Omental fat pad (tissue), 4 donors: ENCODE measurements at places on chromosomes 16 and 17.

DNA sequence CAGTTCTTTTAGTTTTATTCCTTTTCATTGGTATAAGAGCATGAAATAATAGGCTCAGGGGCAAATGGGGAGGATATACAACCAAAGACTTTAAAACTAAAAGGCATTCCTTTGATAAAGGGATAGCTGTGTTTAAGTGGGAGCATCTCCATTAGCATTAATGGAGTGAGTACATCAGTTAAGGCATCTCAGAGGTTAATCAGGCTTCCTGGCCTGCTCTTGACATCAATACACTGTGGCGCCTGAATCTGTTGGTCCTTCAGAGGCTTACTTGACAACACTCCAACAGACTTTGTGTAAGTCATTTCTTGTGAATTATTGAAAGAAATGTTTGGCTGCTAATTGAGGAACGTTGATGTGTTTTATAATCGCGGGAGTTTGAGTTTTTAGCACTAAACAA, 230.7 kb downstream of the BCAS3 start:
- no peak for DNase-seq

GRCh38 chr17:50722746-50723145, 3.3 kb downstream of the LUC7L3 start:
- DNase-seq, result no peak

DNA sequence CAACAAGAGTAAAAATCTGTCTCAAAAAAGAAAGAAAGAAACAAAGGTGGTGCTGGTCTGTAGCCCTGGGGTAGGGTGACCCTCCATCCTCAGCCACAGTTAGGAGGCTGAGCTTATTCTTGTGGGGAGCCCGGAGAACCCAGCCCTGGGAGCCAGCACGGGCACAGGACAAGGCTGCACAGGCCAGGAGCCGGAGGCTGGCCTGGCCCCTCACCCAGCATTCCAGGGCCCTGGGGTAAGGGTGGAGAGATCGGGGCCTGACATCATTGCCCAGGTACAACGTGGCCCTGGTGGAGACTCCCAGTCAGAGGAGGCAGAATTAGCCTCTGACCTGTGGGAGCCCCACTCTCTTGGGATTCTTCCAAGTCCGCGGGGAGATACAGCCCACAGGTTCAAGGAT, 10.3 kb upstream of the KRT17 start:
- no peak for DNase-seq

DNA sequence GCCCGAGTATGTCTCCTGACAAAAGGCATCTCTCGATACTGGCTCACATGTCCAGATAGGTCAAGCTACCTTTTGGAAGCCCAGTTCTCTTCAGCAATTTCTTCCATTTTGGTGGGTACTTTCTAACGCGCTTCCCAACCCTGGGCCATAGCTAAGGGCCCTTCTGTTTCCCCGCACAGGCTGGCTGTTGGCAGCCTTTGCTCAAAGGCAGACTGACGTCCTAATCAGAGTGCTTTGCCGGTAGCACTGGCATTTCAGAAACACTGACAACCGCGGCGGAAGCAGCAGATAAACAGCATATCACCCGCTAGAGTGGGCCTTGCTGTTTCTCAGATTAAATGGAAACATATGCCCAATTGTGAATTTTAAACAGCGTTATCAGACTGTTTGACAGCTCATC, 49.3 kb upstream of the MPHOSPH6 start:
- DNase-seq, result no peak

DNA sequence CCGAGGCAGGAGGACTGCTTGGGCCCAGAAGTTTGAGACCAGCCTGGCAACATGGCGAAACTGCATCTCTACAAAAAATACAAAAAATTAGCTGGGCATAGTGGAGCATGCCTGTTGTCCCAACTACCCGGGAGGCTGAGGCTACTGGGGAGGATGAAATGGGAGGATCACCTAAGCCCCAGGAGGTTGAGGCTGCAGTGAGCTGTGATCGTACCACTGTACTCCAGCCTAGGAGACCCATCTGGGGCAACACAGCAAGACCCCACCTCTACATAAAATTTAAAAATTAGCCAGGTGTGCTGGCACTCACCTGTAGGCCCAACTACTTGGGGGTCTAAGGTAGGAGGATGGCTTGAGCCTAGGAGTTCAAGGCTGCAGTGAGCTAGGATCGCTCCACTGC, 1.8 kb downstream of the PAM16 start:
- no peak for DNase-seq

DNA sequence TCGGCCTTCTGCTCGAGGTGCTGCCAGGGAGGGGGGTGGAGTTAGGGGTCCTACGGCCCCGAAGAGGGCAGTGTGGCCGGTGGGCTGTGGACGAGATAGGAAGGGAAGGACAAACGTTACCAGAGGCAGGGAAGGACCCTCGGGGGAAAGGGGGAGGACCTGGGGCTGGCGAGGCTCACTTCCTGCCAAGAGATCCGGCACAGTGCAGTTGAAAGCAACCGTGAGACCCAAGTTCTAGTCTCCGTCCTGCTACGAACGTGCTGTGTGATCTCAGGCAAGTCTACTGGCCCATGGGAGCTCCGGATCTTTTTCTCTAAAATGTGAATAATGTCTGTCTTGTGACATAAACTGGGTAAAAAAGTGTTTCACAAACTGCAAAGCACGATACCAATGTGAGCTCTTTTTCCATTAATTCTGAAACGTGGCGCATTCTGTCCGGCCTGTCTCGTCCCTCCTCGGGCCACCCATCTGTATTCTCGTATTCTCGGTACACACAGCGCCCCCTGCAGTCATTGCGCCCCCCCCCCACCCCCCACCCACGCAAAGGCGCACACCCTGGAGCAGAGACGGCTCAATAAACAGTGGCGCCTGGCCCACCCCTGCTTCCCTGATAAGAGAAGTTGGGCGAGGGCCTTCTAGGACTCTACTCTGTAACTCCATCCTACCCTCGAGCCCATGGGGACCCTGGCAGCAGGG, 8.8 kb downstream of the CYGB start:
- DNase-seq, result no peak

DNA sequence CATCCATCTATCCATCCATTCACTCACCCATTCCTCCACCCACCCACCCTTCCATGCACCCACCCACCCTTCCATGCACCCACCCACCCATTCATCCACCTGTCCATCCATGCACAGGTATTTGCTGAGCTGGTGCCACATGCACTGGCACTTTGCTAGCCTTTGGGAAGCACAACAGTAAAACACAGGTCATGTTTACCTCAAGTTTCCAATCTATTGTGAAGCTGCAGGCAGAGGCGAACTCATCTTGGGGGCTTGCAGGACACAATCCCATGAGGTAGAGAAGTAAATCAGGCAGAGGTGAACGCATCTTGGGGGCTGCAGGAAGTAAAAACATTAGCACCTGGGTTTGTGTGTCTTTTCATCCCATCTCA, 35.6 kb upstream of the CBFA2T3 start:
- no peak for DNase-seq

GRCh38 chr16:1244881-1245280, 4.4 kb downstream of the TPSAB1 start:
- DNase-seq, result no peak

GRCh38 chr17:31226373-31226772, 70.7 kb downstream of the OMG start:
- no peak for DNase-seq
